ENCODE measurements at places on chromosomes 2 and 18.

DNA sequence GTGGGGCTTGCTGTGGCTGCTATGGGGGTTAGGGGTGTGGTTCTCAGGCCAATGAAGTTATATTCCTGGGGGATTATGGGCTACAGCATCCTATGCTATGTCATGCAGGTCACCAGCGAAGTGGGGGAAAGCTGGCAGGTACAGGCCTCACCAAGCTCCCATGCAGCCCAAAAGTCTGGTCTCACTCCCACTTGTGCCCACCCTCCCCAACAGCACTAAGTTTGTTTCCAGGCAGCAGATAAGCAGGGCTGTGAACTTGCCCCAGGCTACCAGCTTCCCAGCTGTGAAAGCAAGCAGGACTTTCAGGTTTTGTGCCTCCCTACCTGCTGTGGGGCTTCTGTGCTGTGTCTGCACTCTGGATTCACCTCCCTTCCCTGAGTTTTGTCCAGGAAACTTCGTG, 469.7 kb downstream of the CPS1 start:
- DNase-seq = no peak

- DNase-seq = no peak
These were observed 35.5 kb upstream of the PTMA start for GRCh38 chr2:231672617-231673347.

DNA sequence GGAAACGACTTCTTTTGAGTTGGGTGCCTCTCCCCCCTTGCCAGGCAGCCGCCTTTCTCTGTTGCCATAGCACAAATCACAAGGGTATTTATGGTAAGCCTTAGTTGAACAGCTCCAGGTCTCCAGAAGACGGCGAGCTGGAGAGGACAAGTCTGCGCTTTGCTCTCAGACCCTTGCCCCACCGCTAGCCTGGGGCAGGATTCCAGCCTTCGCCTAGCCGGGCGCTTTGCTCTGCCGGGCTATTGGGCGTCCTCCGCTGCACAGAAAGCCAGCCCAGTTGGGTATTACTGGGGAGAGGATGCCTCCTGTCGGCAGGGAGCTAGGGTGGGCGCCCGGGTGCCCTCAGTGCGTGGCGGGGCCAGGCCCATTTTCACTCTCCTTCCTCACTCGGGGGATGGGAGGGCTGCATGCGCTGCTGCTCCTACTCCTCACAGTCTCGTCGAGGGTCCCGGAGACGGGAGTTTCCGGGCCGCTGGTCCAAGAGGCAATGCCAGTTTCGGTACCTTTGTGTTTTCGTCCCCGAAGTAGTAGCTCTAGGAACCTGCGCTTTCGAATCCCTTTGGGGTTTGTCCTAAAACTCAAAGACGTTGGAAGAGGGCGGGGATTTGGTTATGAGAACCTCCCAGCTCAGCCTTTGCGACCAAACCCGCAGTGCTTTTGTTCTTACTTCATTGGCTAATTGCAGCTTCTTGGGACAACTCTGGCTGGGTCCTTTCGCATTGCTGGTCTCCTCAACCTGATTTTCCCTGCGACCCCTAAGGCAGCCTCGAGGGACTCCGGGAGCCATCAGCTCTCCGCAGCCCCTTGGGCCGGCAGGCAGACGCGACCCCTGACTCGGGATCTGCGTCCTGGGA, 3.6 kb upstream of the DLX2 start:
- DNase-seq = no peak

DNA sequence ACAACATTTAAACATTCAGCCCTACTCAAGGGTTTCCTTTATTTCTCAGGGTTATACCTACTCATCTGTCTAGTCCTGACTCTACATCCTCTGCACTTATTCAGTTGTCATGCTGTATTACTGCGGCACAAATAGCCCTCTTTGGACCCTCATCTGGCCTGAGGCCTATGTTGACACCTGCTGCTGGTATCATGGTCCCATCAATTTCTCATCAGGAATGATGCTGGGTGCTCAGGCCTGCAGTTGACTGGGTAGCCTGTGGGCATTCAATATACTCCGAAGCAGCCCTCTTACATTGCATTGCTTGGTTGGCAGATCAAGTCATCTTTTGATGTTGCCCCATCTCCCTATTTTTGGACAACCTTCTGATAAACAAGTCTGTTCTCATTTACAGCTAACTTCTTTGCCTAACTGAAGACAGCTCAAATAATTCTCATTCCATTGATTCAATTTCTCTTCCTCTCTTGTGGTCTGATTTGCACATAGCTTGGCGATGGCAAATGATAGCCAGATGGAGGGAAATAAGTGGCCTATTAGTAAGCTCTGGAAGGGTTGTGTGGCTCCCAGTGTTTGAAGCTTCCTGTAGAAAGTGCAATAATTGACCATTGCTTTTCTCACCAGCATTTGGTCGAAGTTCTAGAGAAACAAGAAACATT, 19.1 kb upstream of the MC4R start:
- no peak for DNase-seq

GRCh38 chr2:175310813-175311504, 129.4 kb upstream of the ATP5MC3 start:
- DNase-seq = no peak

GRCh38 chr18:34890486-34891085, 150.6 kb upstream of the MAPRE2 start:
- no peak for DNase-seq

DNA sequence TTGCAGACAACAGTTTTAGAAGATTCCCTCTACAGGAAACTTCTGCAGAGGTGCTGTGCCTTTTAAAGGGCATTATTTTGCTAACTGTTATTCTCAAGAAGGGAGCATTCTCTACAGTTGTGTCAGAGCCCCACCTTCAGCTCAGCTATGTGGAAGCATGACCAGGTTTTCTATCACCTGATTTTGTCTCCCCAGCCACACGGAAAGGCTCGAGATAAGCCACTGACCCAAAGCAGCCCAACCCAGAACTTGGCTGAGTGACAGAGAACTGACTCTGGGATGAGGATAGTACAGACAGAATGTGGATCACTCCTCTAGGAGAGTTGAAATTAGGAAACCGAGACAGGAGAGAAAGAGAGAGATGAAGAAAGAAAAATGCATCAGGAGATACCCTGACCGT, 10.7 kb downstream of the COL4A4 start:
- no peak for DNase-seq

GRCh38 chr2:8676191-8676920, 5.5 kb upstream of the ID2 start:
- no peak for DNase-seq

DNA sequence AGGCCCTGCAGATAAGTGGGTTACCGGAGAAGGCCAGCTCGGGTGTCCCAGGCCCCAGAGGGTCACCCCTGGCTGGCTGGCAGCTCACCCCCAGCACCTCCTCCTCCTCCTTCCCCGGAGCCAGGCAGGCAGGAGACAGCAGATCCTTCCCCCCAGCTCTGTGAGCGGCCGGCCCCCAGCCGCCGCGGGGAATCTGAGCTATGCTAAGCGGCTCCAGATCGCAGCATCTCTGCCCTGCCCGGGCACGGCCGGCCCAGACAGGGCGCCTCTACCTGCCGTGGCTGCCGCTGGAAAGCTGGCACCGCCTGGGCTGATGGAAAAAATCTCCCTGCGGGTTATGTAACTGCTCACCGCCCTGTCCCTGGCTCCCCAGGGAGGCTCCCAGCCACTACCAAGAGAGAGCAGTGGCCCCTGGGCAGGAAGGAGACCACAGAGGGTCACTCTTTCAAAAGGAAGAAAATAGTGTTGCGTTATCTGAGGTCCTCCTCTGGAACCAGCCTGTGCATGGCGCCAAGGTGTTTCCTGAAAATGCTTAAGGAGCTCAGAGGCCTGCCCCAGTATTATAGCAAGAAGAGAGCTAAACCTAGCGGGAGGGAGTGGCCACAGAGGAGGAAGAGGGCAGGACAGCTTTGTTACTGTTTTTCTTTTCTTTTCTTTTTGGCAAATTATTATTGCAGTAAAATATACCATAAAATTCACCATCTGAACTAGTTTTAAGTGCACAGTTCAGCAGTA, 179.0 kb downstream of the SMAD7 start:
- DNase-seq = no peak

DNA sequence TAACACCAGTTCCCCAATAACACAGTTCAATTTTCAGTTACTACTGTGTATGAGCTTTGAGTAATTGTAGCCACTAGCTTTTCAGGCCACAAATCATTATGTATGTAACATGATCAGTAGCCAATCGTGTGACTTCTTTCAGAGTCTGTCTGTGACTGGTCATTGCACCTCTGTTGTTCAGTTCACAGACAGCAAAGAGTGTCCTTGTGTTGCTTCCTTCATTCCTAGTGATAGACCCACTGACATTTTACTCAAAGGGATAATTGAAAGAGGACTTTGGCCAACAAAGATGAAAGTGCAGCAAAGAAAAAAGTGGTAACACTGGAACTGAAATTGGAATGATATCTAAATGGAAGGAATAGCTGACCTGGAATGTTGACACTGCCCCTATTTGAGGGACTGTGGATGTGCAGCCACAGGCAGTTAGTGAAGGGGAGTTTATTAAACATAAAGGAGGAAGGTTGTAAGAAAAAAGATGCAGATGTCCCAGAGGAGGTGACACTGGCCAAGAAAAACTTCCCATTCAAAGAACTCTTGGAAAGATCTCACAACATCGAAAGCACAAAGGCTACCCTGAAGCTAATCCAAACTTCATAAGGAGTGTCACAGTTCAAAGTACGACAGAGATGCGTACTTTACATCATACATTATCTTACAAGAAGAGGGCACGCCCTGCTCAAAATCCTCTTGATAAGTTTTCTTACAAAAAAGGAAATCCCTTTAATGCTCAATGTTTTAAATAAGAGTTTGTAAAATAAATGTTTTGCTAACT, 19.3 kb downstream of the TTC39C start:
- DNase-seq = no peak

DNA sequence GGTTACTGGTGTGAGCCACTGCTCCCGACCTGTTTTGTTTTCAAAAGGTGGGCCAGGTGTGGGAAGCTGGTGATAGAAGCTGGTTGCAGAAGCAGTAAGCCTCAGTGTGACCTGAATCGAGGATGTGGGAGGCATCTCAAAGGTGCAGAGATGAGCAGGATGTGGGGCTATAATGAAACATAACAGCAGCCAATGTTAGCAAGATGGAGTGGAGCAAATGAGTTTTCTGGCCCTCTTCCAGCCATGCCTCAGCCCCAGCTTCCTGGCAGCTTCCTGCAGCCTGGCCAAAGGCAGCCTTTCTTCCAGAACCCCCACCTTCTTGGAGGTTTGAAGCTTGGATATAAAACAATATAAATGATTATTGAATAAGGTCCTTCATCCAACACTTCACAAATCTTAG, 184.8 kb downstream of the NCK2 start:
- DNase-seq = no peak

DNA sequence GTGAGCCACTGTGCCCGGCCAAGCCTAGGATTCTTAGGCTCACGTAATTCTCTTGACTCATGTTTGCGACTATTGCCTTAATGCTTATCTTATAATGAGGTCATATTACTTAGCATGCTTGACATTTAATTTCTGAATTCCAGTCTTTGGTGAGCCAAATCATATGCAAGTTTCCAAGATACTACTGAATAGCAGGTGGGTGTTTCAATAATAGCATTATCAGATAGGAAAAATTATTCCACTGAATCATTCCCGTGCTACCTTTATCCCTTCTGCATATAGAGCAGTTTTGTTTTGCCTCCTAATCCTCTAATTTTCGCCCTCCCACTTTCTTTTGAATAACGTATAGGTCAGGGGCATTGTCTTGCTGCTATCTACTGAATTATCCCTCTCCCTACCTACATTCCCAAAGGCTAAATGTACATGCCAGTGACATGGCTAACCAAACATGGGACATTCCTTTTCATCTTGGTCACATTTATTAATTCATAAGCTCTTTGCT, 4.9 kb downstream of the DAW1 start:
- DNase-seq = no peak

- DNase-seq = no peak
These were observed 144.9 kb downstream of the SCG2 start for GRCh38 chr2:223457301-223457700.

DNA sequence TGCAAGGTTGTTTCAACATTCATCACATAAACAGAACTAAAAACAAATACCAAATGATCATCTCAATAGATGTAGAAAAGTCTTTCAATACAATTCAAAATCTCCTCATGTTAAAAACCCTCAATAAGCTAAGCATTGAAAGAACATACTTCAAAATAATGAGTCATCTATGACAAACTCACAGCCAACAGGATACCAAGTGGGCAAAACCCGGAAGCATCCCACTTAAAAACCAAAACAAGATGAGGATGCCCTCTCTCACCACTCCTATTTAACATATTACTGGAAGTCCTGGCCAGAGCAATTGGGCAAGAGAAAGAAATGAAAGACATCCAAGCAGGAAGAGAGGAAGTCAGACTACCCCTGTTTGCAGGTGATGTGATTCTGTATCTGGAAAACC, 992.2 kb upstream of the PIK3C3 start:
- DNase-seq = no peak

DNA sequence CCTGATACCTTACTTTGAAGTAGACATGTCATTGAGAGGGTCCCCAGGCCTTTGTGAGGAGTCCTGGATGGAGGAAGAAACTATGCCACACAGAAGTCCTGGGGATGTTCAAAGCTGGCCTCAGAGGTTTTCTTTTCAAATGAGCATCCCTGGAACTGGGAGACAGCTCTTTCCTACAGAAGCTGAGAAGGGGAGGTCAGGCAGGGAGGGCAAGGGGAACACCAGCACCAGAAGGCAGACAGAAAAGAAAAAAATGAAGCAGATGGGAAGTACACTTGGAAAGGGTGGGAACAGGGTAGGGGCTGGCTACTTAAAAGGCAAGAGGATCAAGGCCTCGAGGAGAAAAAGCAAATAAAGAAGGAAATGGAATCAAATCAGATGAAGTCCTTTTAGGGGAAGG, 120.0 kb downstream of the FMNL2 start:
- DNase-seq = no peak
